Hypothalamus (tissue), 51 donors: ENCODE measurements at places on chromosomes 13 and 19.
A peak's percentile ranks its signal among the peaks of the same experiment; 100 is the strongest.

GRCh38 chr19:35729763-35730162 lies 12.0 kb downstream of the KMT2B start:
- no peak for DNase-seq

DNA sequence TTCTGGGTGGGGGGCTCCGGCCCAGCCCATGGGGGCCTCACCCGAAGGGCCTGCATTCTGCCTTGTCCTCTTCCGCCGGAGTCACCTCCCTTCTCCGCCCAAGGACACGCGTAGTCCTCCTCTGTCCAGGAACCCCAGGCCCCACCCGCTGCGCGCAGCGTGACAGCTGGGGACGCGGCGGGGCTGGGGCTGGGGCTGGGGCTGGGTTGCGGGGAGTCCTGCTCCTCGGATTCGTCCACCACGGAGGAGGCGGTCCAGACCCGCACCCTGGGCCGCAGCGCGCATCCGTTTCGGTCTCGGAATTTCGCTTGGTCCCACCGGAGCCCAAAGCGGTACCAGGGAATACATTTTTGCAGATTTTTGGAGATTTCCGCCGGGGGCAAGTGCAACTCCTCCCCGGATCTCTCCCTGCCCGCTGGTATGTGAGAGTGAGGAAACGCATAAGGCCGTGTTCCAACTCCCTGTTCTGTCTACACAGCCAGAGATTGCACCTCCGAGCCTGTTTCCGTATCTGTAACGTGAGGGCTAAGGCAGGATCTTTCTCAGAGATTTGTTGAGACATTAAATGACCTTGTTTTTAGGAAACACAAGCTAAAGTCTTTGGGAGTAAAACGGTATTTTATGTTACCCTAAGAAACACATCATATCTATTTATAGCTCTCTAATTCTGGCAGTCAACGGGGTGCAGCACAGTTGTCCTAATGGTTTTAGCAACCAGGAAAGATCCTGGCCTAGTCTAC lies at the start of gene COX7A1:
Gene COX7A1 (minus strand): TSS at position 96 of the 740 bp plus-strand sequence. CDS start 40 bp downstream, at position 56.
- DNase-seq = no peak

DNA sequence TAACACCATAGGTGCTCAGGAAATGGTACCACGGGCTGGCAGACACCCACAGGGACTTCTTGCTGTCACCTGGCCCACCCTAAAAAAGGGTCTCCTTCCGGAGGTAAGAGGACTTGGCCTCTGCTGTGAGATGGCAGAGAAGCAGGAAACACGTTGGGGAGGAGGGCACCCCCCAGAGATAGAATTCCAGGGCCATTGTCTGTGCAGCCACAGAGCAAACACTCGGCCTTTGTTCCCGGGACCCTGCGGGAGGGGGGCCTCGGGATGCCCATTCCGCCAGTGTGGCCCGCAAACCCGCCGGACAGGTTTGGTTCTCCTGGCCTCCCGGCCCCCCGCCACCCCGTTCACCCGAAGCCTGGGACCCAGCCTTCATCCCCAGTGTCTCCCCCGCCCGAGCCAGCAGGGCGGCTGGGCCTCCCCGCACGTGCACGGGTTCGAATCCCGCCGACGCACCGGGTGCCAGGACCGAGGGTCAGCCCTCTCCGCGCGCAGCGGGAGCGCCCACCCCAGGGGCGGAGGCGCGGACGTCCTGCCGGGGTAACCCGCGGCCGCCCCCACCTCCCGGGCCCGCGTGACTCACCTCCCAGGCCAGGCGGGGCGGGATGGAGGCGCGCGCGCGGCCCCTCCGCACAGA lies 714 bp downstream of the PLPP2 start:
- peak; percentile 78 for DNase-seq

GRCh38 chr19:55493052-55493644 lies 4.9 kb downstream of the SSC5D start:
- DNase-seq = no peak

- DNase-seq = no peak
Measured at GRCh38 chr13:21328836-21329477, 130.1 kb downstream of the ZDHHC20 start.

GRCh38 chr13:97212601-97213040 lies 9.5 kb upstream of the MBNL2 start:
- no peak for DNase-seq

DNA sequence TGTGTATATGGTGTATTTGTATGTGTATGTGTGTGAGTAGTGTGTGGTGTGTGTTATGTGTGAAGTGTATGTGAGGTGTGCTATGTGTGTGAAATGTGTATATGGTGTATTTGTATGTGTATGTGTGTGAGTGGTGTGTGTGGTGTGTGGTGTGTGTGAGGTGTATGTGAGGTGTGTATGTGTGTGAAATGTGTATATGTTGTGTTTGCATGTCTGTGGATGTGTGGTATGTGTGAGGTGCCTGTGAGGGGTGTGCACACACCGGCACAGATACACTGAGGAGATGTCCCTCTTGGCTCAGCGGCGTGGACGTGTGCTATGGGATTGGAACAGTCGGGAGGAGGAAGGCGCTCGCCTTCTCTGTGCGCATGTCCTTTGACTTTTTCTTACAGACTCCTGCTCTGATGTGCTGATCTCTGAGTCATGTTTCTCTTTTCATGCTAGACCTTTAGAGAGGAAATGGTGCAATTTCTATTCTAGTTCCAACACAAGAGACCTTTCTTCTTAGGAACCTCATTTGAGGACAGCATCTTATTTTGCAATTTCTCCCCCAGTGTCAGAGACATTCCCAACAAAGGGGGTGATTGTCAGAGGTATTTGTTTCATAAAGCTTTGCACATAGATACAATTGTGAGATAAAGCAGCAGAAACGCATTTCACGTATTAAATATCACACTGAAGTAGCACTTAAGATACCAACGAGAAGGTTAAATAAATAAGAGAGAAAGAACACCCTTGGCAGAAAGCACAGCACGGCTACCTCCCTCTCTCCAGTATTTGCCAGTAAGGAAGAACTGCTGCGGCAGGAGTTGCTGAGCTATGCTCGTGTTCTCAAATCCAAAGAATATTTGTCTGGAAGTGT lies 11.3 kb upstream of the TNFRSF19 start:
- no peak for DNase-seq

- no peak for DNase-seq
Measured at GRCh38 chr13:90640976-90641375, 706.5 kb upstream of the MIR17HG start.

DNA sequence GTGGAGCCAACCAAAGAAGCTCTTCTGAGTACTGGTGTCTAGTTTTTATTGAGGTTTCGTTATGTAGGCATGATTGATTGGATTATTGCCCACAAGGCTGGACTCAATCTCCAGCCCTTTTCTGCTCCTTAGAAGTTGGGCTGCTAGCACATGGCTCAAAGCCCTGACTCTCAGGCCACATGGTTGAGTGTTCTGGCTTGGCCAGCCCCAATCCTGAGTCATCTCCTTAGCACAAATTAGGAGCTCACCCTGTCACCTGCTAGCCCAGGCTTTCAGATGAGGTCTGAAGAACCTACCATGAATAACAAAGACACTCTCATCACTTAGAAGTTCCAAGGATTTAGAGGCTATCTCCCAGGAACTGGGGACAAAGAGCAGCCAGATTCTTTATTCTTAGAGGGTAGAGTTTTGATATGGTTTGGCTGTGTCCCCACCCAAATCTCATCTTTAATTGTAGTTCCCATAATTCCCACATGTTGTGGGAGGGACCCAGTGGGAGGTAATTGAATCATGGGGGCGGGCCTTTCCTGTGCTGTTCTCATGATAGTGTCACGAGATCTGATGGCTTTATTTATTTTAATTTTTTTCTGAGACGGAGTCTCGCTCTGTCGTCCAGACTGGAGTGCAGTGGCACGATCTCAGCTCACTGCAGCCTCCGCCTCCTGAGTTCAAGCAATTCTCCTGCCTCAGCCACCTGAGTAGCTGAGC lies 11.3 kb downstream of the DPY19L3 start:
- DNase-seq = peak; percentile 19

GRCh38 chr13:45257638-45258333 lies 56.9 kb upstream of the KCTD4 start:
- no peak for DNase-seq

GRCh38 chr13:113554333-113554700 lies 30.2 kb upstream of the TFDP1 start:
- DNase-seq = no peak

DNA sequence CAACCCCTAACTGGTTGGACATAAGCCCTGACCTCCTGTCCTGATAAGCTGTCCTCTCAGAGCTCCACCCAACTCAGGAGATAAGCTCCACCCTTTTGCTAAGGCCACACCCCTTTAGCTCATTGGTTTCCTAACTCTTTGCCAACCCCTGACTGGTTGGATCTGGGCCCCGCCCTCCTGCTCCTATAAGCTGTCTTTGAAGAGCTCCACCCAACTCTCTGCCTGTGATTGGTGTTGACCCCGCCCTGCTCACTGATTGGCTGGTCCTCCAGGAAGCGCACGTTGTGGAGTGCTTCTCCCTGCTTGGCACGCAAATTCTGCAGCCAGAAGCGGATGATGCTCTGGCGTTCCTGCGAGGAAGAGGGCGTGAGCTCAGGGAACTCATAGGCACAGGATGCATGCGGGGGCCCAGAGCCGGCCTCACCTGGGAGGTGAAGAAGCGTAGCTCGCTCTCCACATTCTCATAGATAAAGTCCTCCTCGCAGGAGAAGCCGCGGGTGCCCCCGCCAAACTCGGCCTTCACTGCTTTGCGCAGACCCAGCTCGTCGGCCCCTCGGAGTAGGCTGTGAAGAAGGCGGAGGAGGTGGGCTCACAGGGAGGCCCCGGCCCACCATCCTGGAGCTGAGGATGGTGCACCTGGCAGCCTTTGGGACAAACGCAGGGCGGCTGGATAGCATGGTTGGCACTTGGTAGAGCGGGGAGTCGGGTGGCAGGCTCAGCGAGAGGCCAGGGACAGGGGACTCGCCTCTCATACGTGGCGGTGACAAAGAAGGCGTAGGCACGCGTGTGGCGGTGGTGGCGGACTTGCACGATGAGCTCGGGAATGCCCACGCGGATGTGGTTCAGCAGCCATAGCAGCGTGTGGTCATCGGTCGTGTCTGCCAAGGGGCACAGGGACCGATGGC lies 1.7 kb downstream of the ANO8 start:
- DNase-seq = peak; percentile 28

DNA sequence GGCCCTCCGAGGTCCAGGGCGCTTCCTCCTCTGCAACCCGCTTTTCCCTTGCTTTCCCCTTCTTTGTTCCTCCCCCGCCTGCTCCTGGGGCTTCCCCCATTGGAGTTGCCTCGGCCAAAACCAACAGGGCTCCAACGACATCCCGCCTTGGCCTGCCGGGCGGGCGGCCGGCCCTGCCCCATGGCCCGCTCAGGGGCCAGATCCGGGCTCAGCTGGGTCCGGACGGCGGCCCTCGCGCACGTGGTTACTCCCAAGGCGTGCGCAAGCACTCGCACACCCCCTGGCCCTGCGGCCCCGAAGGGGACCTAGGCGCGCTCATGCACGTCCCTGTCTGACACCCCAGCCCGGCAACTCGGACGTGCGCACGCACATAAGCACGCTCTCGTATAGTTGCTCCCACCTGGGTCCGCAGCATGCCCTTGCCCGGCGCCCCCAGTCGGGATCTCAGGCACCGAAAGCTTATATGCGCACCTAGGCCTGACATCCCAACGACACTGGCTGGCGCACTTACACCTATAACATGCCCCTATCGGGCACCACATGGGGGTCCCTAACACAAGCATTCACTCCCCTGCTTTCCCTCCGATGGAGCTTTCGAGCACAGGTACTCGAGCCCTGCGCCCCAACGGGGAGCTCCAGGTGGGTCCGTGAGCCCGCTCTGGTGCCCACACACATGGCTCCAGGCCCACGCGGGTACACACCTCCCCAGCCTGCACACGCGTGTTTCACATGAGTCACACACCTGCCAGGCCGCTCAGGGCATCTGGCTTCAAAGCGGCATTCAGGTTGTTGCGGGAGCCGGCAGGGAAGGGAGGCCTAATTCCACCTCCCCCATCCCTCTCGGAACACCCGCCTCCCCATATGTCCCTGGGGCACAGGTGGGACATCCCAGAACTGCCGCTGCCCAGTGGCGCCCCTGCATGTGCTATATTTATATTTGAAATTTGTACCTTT lies 15.0 kb downstream of the NFIX start:
- no peak for DNase-seq

DNA sequence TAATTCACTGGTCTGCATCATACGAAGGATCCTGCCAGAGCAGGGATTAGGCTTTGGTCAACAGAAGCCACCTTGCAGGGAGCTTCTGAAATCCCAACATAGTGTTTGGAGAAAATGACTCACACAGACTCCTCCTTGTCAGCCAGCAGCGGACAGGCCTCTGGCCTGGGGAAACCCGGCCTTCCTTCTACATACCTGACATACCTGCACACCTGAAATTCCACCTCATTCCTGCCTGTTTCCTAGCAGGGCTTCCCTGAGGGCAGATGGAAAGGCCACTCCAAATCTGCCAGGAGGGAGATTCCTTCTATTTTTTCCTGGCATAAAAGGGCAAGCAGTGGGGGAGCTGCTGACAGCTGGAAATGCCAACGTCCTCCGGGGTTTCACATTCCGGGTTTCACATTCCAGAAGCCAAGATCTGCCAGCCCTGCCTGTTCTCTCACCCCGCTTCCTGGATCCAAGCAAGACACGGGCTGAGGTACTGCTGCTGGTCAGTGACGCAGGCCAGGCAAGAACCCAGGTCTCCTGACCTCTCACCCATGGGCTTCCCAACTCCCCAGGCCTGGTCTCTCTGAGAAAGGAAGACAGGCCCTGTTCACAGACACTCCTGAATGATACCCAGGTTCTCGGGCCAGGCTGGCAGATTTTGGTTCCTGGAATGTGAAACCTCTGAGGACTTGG lies 18.2 kb upstream of the IGFL1 start:
- no peak for DNase-seq

- no peak for DNase-seq
Measured at GRCh38 chr19:2461751-2462634, 5.2 kb upstream of the LMNB2 start.

GRCh38 chr19:7783991-7784423 lies 21.0 kb downstream of the CLEC4M start:
- DNase-seq = no peak

DNA sequence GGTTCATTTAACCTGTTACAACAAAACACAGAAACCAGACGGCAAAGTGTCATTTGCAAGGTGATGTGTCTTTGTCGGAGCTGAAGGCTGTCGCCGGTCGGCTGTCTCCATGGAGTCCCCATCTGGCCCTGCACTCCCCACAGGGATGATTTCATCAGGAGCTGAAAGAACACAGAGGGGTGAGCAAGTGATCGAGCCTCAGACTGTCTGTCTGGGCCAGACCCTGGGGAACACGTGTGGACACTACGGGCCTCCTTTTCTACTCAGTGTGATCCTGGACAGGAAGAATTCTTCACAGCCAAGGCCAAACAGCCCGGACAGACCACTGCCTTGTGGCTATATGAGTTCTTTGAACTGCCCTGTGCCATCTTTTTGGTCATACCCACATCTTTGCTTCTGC lies 85.1 kb downstream of the RNASEH2B start:
- no peak for DNase-seq
